ENCODE measurements at places on chromosomes 12 and 14.

GRCh38 chr12:34298176-34298970 lies 276.1 kb downstream of the ALG10 start:
- DNase-seq, result no peak

DNA sequence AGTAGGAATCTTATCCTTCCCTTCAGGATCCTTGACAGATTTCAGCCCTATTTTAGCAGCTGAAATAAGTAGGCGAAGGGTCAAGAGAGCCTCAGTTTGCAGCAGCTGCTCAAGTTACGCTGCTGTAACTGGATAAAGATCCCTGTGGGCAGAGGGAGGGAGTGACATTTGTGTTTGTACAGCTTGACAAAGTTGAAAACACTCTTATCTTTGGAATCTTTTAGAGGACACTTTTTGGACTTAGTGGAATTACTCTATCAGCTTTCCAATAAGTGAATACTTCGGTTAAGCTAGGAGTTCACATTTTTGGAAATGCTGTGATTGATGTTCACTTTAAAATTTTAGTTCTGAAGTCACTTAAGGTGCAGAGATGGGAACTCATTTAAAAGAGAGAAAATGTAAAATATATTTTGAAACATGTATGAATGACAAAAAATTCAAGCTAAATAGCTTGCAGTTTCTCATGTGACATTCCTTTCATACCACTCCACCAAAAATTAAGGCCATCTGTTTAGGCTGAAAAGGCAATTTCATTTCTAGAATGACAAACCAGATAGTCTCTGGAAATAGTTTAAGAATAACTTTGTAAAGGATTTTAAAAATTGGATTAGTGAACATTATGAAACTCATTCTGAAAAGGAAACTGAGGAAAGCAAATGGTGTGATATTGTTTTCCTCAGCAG lies 55.2 kb downstream of the SLC38A4 start:
- DNase-seq, result no peak

DNA sequence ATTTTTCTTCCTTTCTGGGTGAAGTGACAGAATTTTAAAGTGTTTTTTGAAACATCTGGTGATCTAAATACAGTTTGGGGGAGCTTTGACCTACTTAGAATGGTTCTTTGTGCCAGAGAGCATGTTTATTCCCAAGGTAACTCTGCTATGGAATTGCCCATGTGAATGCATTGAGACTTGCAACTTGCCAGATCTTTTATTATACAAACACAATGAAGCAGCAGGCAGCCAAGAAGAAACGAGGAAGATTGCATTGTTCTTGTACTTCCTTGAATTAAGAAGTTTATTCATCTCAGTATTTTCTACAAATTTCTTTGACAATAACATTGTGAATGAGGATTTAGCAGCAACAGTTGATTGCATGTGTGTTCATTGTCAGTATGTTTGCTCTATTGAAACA lies 55.5 kb downstream of the FGD4 start:
- no peak for DNase-seq

- no peak for DNase-seq
These were observed 723.7 kb upstream of the USP15 start for GRCh38 chr12:61536525-61536924.

Data from stimulated activated CD8-positive, alpha-beta memory T cell treated with anti-CD3 and anti-CD28 coated beads, Interleukin-4, amount 100 ng/mL, for 4 hours (primary cell).